Hematopoietic multipotent progenitor cell treated with erythropoietin and hydrocortisone succinate and interleukin-3 and kit ligand, for 8 days (in vitro differentiated cells): ENCODE measurements at places on chromosomes 3 and 15.

GRCh38 chr15:77014132-77015081 is 19.5 kb downstream of the PSTPIP1 start:
- DNase-seq, result peak; percentile 7

GRCh38 chr3:65144791-65145351 is 457.1 kb upstream of the ADAMTS9 start:
- no peak for DNase-seq

DNA sequence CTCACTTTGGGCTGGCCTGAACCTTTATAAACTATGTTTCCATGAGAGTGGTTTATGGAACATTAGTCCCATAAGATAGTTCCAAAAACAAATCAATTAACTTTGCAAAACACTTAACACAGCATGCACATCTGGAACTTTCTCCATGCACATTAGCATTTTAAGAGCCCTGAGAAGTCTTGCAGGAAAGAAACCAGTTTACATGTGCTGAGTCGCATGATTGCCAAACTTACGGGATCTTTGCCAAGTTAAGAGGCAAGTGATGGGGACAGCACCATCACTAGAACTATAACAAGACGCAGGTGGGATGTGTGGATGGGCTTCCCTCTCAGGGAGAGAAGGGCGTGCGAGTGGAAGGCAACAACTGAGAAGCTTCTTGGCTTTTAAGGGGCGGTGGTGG is 20.7 kb downstream of the ADAMTS9 start:
- DNase-seq, result no peak

GRCh38 chr3:79039192-79039591 is 728.6 kb downstream of the ROBO1 start:
- DNase-seq, result no peak

- no peak for DNase-seq
Observed at GRCh38 chr15:91627473-91628278, 225.8 kb upstream of the SLCO3A1 start.

DNA sequence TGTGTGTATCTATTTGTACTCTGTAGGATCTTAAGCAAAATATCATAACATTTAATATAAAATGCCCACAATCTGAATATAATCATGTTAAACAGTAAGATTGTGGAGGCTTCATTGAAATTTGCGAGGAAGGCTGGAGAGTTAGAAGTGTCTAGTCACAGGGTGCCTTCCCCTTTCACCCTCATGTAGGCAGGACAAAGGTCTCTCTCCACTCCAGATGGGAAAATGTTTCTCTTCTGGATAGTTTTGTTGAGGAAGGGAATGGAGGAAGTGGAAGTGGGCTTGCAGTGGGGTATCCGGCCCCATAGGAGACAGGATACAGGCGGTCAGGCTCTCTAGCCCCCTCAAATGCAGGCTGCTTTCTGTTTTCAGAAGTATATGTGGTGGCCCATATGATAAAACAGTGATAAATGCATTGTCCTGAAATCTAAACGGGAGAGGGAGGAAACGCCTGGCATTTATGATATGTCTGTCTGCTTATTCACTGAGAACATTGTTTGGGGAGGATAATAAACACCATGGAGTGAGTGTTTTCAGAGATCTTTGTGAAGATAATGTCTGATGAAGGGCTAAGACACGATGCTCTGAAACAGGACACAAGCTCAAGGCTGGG is 13.3 kb upstream of the MYZAP start:
- DNase-seq, result no peak
